ENCODE measurements at places on chromosomes 6 and 20.

DNA sequence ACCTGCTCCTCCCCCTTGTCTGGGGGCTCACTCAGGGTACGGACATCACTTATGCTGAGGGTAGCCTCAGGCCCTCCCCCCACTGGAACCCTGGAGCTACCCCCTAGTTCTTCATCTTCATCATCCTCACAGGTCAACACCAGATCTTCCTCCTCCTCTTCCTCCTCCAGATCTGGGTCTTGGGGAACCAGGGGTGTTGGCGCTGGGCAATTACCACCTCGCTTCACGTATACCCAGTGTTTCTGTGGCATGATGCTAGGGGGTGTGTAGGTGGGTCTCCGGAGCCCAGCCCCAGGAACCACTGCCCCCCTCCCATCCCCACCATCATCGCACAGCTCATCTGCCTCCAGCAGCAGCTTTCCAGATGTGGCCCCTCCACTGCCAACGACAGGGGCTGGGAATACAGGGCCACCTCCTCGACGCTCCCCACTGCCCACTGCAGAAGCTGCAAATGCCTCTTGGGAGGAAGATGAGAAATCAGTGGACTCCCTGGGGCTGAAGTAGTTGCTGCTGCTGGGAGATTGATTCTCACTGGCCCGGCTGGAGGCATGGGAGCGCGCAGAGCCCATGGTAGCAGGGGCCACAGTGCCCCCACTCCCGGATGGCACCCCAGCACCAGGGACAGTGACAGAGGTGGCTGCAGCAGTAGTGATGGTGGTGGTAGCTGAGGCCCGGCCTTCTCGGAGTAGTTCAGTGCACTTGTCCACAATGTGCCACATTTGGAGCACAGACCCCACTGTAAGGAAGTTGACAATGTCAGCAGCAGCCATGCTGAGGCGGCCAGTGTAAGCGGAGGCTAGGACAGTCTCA is 1.5 kb downstream of the ZBTB22 start:
- DNase-seq = no peak

DNA sequence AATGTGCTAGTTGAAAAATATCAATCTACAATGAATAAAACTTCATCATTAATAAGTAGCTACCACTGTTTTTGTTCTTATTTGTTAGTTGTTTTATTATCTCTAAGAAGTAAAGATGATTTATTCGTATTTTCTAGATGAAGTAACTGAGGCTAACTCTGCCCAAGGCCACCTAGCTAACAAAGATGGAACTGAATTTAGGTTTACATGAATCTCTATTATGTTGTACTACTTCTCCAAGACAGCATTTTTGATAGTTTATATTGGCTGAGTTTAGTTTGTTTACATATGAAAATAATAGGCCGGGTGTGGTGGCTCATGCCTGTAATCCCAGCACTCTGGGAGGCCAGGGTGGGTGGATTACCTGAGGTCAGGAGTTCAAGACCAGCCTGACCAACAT is 121.5 kb downstream of the NCOA3 start:
- no peak for DNase-seq

GRCh38 chr20:63432577-63433325 is 39.7 kb downstream of the KCNQ2 start:
- DNase-seq = no peak

GRCh38 chr6:87766211-87766610 is 64.2 kb upstream of the AKIRIN2 start:
- DNase-seq = no peak

DNA sequence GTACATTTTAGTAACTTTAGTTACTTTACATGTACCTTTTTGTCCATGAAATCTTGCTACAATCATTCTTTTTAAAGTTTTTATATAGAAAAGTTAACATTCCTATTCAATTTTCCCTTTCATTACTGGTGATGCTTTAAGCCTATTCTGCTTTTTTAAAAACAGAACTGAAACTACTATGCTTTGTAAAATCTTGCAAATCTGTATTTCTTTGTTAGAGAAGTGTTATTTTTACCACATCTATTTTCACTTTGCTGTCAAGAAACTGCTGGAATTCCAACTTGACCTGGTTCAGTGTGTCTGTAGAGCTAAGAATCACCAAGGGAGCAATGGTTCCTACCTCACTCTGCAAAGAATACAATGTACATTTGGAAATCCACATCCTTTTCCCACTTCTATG is 21.8 kb upstream of the SAMD5 start:
- DNase-seq = no peak

GRCh38 chr6:85004361-85004995 is 240.1 kb upstream of the TBX18 start:
- no peak for DNase-seq
